ENCODE measurements at places on chromosomes 7 and 10. TPM values are rescaled to one million over a fixed set of nuclear protein-coding genes. Genes with fewer than 3 reads are reported as not detected.
A peak's percentile ranks its signal among the peaks of the same experiment; 100 is the strongest.

DNA sequence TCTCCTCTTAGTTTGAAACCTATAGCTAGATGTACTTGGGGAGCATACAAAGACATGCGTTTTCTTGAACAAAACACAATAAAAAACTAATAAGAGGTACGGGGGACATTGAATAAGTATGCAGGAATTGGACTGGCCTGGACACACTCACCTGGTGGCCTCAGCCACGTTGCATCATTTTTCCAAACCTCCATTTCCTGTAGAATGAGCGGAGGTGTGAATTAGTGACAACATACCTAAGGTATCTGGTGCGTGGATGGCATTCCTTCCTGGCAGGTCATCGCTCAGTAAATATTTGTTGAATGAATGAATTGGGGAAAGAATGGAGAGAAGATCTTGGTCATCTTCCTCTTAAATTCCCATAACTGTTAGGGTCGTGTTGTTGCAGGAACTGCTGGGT lies 103.2 kb upstream of the CTBP2 start:
- no peak for DNase-seq

DNA sequence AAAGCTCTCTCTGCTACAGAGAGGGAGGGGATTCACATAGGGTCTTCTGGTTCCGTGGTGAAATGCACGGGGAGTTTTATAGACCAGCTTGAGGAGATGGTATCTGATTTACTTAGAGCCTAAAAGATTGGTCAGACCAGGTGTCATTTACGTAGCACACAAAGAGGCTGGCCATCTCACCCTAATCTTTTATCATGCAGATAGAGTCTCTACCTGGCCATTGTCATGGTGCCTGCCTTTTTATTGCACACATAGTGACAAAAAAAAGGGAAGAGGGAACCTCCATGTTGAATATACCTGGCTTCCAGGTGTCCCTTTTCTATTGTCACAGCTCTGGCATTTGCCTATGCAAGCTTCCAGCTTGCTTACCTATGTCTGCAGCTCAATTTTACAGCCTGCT lies 1456.1 kb downstream of the GATA3 start:
- DNase-seq, result no peak

DNA sequence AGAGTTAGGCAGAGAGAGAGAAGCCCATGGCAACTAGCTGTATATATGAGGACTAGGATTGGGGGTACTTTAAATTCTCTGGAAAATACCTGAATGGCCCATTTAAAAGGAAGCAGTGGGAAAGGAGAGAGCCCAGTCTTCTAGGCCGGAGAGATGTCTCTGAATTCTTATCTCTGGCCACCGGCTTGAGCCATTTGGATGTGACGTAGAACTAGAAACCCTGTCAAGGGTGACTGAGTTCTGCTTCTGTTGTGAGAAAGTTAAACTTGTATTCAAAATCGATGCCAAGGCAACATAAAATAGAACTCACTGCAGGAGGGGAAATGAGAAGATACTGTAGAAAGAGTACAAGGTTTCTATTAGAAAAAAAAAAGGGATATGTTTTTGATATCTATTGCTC lies 6.3 kb upstream of the GSTK1 start:
- DNase-seq, result no peak

DNA sequence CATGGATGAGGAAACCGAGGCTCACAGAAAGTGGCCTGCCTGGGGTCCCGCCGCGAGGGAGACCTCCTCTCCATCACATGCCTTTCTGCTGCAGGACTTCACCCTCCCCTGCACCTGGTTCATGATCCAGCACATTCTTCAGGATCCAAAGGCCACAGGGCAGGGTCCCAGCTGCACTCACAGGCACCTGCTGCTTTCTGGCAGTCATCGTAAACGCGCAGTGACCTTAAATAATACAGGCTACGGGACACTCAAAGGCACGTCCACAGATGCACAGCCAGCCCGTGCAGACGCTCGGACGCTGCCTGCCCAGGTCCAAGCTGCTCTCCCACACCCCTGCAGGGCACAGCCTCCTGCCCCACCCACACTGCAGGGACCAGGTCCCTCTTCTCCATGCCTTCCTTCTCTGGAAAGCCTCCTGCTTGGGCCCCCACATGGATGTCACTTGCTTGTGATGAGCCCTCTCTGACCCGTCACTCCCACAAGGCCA lies 49.9 kb downstream of the CALML3 start:
- no peak for DNase-seq

GRCh38 chr10:17023386-17024298 lies 106.0 kb downstream of the CUBN start:
- DNase-seq, result peak; percentile 78

GRCh38 chr10:69684981-69685353 lies 54.9 kb downstream of the FAM241B start:
- no peak for DNase-seq

ZNF248 gene
- total RNA-seq, result 21.1 TPM

IGFBP1 gene
- not detected for total RNA-seq

GPER1 gene
- total RNA-seq, result 4.5 TPM

ATP5MK gene
- 186 TPM for total RNA-seq

All from aorta (tissue), 5 donors.